ENCODE measurements at places on chromosomes 1 and 21. TPM values are rescaled to one million over a fixed set of nuclear protein-coding genes. Genes with fewer than 3 reads are reported as not detected.

HLX gene
- total RNA-seq, result 0.68 TPM

DNA sequence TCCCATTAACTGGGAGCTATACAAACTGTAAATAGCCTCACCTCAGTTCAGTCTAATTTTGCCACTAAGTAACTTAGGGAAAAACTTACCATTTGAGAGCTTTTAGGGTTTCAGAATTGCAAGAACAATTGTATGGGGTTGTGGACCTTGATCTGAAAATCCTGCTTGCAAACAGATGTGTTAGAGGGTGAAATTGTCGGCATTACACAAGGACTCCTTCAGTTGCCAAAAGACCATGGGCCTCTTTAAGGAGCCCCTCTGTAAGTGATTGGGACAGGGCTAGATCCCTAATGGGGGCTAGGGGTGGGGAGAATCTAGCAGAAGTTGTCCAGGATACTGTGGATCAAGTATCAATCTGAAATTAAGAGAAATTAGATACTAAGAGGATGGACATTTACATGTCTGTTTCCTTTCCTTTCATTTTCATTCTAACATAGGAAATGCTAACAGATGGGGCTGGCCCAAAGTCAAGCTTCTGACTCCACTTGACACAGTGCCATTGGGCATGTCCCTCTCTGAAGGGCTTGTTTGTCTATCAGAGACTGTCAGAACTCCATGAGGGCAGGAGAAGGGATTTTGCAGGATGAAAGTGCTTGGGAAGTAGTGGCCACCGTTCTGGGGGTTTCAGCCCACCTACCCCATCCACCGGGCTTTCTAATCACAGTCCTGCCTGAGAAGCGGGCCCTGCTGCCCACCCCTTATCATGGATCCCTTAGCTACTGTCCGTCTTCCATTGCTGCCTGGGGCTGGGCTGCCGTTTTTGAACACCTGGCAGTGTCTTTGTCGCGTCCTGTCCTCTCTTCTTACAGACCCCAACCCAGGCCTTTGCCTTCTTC lies 54.7 kb downstream of the STUM start:
- DNase-seq, result no peak

TLR5 gene
- 3.7 TPM for total RNA-seq

DNA sequence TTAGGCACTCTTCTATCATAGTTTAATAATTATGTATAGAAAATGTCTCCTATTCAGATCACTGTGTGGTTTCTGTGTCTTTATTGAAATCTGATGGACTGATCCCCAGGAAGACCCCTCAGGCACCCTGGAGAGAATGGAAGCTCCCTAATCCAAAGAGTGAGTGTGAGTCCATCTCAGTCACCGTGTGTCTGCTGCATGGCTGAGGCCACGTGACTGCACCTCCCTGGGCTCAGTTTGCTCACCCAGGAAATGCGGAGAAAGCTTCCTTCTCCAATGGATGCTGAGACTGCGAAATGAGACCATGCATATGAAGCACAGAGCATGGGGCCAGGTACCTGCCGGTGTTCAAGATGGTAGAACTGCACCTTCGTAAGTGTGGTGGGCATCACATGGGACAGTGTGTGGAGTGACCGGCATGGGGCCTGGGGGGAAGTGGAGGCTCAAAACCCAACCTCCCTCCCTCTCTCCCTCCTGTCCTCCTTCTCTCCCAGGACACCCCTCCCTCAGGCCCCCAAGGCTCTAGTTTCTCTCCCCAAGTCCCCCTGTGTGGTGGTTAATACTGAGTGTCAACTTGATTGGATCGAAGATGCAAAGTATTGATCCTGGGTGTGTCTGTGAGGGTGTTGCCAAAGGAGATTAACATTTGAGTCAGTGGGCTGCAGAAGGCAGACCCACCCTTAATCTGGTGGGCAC lies 557.5 kb downstream of the PTPRU start:
- DNase-seq, result no peak

GRCh38 chr1:17195731-17196130 lies 9.2 kb upstream of the PADI1 start:
- no peak for DNase-seq

GCSAML gene
- 0.04 TPM for total RNA-seq

DNA sequence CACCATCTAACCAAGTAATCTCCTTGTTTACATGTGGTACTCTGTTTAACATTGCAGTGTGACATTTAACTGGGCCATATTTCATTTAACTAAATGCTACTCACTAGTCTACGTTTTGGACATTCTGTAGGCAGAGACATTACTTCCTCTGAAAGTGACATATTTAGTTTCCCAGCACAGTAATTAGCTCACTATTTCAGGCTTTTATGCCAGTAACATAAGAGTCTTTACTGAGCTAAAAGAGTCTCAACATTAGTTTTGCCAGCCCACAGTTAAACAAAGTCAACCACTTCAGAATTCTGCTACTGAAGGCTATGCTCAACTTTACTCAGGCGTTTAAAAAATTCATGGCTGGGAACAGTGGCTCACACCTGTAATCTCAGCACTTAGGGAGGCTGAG lies 2.6 kb upstream of the TNFRSF9 start:
- no peak for DNase-seq

GRCh38 chr1:20619999-20620398 lies 13.3 kb upstream of the PINK1 start:
- DNase-seq, result no peak

DNA sequence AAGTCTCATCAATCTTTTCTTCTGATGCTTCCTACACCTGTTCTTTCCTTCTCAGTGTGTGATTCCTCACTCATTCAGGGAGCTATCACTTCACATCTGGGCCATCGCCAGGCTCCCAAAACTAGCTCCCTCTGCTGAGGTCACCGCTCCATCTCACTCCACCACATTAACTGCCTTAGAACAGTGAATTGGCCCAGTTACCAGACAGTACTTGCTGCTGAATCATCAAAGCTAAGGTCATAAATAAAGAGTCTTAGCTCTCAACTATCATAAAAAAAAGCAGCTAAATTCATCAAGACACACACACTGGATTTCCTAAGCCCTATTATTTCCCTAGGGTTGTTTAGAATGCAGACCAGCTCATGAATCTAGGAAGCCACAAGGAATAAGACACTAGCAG lies 18.8 kb upstream of the SRM start:
- no peak for DNase-seq

DNA sequence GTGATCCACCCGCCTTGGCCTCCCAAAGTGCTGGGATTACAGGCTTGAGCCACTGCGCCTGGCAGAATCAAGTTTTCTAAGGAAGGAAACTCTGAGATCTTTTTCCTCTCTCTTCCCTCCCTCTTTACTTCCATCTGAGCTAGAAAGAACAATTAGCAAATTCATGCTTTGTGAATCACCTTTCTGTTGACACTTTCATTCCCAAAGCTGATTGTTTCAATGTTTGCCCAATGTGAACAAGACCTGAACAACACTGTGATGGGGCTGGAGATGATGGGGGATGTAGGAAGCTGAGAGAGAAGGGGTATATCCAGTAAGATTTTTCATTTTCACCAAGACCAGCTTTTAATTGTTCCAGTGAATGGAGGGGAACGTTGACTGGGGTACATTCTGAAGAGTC lies 5.7 kb upstream of the TENT5B start:
- DNase-seq, result no peak

DNA sequence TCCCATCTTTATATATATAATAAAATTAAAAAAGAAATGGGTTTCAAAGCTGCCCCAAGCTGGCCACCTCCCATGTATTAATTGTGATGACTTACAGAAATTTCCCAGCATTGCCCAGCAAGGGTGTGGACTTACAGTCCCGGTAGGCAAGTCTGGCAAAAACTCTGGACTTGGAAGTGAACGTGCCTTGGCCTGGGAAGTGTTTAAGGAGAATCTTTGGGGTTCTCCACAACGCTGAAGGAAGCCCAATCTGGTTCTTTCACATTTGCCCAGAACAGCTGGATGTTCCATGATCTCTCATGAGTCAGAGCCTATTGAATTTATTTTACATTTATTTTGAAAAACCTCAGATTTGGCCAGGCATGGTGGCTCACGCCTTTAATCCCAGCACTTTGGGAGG lies 98.4 kb upstream of the SLC45A1 start:
- no peak for DNase-seq

GJA5 gene
- 0.29 TPM for total RNA-seq

GRCh38 chr1:169563019-169563615 lies 23.2 kb downstream of the F5 start:
- DNase-seq, result no peak

DNA sequence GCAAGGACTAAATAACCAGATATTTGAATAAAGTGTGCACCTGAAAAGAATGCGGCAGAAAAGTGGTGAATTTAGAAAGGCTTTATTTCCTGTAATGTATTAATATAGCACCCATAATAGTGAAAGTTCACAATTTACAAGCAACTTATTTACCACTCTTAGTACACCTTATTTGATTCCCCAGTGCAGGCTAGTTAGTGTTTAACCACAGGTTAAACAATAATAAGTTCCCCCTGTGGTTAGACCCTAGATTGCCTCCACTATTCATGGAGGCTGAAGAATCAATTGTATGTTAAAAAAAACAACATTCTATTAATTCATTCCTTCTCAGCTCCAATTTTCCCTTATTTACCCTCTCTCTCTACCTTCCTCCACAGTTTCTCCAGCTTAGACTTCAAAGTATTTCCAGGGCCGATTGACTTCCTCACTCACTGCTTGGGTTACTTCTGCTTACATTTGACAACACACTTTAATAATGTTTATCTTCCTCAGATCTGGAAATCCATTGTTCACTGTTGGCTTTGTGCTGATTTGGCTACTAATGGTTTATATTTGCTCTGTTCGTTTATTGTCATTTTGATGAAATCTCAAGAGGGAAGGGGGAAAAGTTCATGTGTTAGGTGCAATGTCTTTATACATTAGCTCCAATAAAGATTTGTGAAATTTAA lies 796.3 kb downstream of the BRINP3 start:
- no peak for DNase-seq

GRCh38 chr1:172966844-172967540 lies 83.7 kb downstream of the TNFSF18 start:
- no peak for DNase-seq

F3 gene
- total RNA-seq, result 152 TPM

GRCh38 chr1:206897175-206897574 lies at the start of gene IL24:
IL24 (plus strand) TSS chr1:206897443; CDS start chr1:206897833, 390 bp downstream.
- no peak for DNase-seq

BEND5 gene
- 4.2 TPM for total RNA-seq

USH2A gene
- total RNA-seq, result not detected

DNA sequence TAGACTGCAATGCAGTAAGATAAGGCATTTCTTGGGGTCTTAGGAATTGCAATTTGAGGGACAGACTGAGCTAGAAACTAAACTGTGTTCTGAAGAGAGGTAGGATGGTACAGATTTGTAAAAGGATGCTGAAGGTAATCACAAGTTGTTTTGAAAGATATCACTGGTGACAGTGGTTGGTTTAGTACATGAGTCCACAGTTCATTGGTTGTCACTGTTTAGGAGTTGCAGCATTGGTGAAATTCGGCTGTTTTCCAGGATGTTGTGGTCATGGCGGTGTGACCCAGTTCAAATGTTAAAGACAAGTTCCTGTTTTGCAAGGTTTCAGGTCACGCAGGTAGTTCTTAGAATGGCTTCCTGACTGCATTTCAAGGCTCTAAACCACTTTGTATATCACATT lies 292.8 kb upstream of the B3GALT2 start:
- DNase-seq, result no peak

- DNase-seq, result no peak
These were observed 192.9 kb downstream of the RHOU start for GRCh38 chr1:228927946-228928898.

DNA sequence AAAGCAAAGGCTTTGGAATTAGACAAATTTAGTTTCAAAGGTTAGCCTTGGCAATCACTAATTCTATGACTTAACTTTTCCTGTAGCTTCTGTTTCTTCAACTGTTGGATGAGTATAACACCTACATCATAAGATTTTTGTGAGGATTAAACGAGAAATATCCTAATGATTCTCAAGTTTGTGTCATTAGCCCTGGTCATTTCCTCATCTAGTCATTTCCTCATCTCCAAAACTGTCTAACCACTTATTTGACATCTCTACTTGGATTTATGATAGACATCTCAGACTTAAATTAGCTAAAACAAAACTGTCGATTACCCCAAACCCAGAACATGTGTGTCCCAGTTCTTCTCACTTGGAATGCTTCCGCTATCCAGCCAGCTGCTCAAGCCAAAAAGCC lies 80.2 kb upstream of the CHODL start:
- no peak for DNase-seq

XCL2 gene
- total RNA-seq, result not detected

FCGR1A gene
- total RNA-seq, result not detected

- no peak for DNase-seq
These were observed 576.6 kb downstream of the NPHP4 start for GRCh38 chr1:5415606-5416005.

GRCh38 chr1:159171254-159171687 lies at the start of gene CADM3:
CADM3 (plus strand) TSS chr1:159171615; CDS start chr1:159171766, 151 bp downstream.
- no peak for DNase-seq

NBPF4 gene
- not detected for total RNA-seq

DNA sequence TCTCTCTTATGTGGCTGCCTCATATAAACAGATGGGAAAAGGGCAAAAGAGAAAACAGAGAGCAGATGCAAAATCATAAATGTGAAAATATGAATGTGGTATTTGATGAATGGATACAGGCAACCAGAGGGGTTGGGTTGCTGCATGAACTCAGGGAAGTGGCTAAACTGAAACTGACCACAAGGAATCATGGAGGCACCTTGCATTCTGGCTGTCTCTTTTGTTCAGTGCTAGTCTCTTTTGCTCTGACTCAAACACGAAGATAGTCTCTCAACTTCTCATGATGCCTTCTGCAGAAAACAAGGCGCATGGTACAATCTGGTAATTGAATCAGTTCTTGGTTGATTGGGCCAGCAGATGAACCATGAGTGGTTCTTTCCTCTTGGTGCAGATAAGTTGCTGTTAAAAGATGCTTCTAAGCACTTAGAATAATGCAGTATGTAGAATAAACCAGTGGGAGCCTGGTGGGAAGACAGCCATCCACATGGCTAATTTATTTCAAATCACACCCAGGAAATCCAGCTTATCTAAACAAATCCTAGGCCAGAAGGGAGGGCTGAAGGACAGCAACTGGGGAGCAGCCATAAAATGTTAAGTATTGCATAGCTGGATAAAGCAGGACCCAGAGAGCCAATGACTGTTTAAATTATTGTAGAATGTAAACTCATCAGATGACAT lies 64.2 kb downstream of the HLX start:
- DNase-seq, result no peak

GRCh38 chr1:225774281-225775147 lies 3.1 kb upstream of the SRP9 start:
- DNase-seq, result no peak

CD1E gene
- total RNA-seq, result not detected

OLFML3 gene
- total RNA-seq, result 0.17 TPM

DNA sequence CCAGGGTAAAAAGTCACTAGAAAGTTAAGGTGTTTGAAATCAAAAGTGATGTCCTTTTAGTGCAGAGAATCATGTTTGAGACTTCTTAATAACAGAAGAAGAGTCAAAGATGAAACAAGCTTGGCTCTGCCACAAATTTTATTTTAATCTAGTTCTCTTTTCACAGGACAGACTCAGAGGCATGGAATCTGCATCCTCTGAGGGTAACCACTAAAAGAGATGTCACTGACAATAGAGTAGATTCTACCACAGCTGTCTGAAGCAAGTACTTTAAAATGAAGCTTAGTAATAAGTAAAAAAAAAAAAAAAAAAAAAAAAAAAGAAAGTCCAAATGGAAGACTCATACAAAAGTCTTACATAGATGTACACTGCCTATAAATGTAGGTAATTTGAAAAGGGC lies 519.7 kb upstream of the PRMT6 start:
- no peak for DNase-seq

GRCh38 chr1:65458730-65459396 lies 38.4 kb downstream of the LEPR start:
- DNase-seq, result no peak
